ENCODE measurements at places on chromosomes 7 and 10.

GRCh38 chr10:101096378-101096777 lies 34.6 kb downstream of the KAZALD1 start:
- no peak for DNase-seq

GRCh38 chr10:51066231-51066630 lies 8.1 kb upstream of the PRKG1 start:
- DNase-seq = no peak

- DNase-seq = no peak
Observed at GRCh38 chr10:60896033-60896432, 48.0 kb downstream of the RHOBTB1 start.

- no peak for DNase-seq
Observed at GRCh38 chr10:30705625-30706149, 76.1 kb upstream of the LYZL2 start.

DNA sequence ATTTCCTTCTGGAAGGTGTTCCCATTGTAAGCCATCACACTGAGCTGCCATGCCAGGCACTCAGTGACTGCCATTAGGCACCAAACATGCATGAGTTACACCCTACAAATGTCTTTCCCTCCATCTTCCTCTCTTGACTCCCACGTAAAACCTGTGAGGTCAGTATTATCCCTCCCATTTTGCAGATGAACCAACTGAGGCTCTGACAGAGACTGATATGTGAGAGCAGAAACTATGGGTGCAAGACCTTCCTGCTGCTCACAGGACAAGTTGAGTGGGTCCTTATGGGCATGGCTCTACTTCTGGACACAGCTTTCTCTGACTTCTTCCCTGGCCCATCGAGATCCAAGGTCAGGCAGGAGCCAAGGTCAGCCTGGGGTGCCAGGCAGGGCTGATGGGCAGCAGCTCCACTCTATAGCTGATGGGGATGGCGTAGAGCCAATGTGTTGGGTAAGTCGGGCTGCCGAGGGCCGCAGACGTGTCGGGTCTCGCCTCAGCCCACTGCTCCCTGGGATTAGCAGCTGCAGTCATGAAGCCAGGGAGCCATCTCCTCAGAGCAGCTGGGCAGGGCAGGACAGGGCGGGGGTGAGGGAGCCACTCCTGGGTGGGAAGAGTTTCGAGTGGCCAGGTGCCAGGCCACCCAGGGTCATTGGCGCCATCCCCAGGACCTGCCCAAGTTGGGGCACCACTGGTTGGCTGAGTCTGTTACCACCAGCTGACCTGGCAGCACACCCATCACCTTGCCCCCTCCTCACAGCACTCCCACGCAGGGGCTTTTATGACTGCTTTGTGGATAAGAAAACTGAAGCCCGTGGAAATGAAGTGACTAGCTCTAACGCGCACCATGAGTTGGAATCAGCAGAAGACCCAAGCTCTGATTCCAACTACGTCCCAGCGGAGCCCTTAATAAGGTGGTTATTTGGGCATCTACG lies 117.8 kb upstream of the ZMIZ1 start:
- DNase-seq = no peak

- DNase-seq = no peak
Observed at GRCh38 chr10:7507887-7508726, 97.3 kb upstream of the SFMBT2 start.

DNA sequence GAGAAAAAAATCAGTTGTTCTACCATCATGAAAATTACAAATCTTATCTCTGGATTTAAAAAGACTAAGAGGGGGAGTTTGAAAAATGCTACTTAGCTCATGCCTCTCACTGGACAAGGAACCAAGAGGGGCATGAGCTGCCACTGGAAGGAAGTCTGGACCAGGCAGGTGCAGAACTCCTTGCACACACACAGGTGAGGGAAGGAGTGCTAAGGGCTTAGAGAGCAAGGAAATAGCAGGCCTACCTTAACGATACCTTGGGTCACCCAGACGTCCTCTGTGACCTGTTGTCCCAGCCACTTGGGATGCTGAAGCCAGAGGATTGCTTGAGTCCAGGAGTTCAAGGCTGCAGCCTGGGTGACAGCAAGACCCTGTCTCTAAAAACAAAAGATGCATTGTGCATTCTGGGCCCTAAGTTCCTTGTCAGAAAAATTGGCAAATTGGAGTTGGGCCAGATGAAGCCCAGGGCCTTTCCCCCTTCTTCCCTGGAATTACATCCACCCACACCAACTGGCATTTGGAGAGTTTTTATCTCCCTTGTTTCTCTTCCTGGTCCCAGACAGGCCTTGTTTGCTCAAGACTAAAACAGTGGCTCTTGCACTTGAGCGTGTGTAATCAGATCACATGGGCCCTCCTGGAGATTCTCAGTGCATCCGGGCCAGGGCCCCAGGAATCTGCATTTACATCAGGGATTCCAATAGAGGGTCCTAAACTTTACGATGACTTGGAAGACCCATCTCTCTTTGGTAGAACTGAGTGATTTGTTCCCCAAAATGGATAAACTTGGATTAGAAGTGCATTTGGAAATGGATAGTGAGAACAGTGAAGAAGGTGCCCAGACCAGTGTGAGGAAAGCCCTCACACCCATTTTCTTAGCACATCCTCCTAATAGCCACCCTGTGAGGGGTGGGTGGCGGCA lies 3.0 kb downstream of the DDIT4 start:
- DNase-seq = no peak

DNA sequence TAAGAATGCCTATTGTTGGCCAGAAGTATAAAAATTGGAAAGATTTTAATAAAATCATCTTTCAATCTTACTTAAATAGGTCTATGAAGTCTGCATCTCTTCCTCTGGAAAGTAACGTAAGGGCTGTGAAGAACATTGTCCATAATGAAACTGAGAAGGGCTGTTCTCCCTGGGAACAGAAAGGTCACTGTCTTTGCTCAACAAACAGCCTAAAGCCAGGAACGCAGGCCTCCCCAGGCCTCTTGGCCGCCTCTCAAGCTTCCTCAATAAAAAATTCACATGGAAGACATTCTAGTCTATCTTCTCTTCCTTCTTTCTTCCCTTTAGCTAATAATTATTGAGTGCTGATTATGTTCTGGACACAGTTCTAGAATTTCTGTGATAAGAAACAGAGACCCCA lies 9.1 kb upstream of the IDI2 start:
- DNase-seq = no peak

GRCh38 chr7:70598976-70599375 lies 533.0 kb upstream of the GALNT17 start:
- DNase-seq = no peak

GRCh38 chr7:135938563-135938962 lies 38.6 kb downstream of the MTPN start:
- DNase-seq = no peak

- DNase-seq = peak; percentile 56
Observed at GRCh38 chr10:99859585-99859984, 77.1 kb downstream of the ABCC2 start.

GRCh38 chr10:13528875-13529713 lies at the start of gene BEND7:
Gene BEND7 (minus strand): TSS chr10:13529014. CDS start chr10:13528533, 481 bp downstream.
- peak; percentile 85 for DNase-seq

- no peak for DNase-seq
Observed at GRCh38 chr7:82818171-82818570, 344.5 kb downstream of the PCLO start.

- no peak for DNase-seq
Observed at GRCh38 chr10:62025134-62025794, 123.8 kb downstream of the ARID5B start.

DNA sequence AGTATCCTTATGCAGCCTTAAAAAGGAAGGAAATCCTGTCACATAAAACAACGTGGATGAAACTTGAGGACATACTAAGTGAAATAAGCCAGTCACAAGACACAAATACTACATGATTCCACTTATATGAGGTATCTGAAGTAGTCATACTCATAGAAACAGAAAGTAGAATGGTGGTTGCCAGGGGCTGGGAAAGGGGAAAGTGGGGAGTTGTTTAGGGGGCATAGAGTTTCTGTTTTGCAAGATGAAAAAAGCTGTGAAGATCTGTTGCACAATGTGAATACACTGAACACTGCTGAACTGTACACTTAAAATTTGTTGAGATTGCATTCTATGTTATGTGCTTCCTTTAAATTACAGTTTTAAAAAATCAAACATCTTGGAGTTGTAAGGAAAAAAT lies 2.9 kb downstream of the NUP205 start:
- no peak for DNase-seq

- DNase-seq = no peak
Observed at GRCh38 chr7:137960020-137960419, 41.9 kb downstream of the CREB3L2 start.

DNA sequence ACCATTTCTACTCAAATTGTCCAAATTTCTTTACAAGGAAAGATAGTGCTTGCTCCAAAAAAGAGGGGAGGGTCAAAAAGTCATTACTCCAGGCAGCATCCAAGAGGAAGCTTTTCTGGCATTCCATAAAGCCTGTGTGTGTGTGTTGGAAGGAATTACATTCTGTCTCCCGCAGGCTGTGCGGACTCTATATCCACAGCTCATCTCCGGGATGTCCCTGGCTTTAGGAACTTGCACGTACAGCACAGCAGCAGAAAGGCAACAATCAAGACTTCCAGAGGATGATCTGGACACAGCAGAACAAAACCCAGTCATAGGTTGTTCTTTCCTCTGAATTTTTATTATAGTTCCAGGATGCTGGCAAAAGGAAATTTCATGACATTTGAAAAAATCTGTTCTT lies 94.8 kb downstream of the ITIH5 start:
- no peak for DNase-seq

GRCh38 chr7:29322023-29322712 lies 127.6 kb downstream of the CHN2 start:
- no peak for DNase-seq

DNA sequence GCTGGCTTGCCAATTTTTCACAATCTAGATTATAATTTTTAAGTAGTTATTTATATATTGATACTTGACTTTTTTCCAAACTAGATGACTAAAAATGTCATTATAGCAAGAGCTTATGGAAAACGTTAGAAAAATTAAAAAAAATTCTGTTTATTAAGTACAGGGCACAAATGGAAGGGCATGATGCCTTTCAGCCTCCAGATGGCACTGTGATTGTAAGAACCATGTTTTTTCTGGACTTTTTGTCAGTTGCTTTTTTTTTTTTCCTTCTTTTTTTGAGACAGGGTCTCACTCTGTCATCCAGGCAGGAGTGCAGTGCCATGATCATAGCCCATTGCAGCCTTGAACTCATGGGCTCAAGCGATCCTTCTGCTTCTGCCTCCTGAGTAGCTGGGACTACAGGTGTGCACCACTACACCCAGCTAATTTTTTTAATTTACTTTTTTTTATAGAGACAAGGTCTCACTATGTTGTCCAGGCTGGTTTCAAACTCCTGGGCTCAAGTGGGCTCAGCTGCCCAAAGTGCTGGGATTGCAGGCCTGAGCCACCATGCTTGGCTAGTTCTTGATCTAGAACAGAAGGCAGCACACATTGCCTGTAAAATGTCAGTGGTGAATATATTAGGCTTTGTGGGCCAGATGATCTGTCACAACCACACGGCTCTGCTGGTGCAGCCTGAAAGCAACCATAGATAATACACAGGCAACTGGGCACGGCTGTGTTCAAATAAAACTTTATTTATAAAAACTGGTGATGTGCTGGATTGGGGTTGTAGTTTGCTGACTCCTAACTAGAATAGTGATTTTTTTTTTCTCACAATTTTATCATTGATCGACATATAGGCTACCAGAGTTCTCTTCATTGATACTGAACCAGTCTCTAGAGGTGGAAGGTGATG lies 27.4 kb downstream of the UCMA start:
- DNase-seq = peak; percentile 25

- DNase-seq = no peak
Observed at GRCh38 chr10:103355906-103356599, 5.1 kb upstream of the PCGF6 start.

GRCh38 chr7:87344446-87344845 lies 1.0 kb upstream of the CROT start:
- no peak for DNase-seq

GRCh38 chr10:127776816-127777215 lies 39.8 kb downstream of the FOXI2 start:
- DNase-seq = no peak

- DNase-seq = no peak
Observed at GRCh38 chr7:11630355-11630754, 201.6 kb downstream of the THSD7A start.

GRCh38 chr10:34721208-34721840 lies 93.8 kb downstream of the PARD3 start:
- no peak for DNase-seq

- no peak for DNase-seq
Observed at GRCh38 chr7:83640240-83640639, 8.7 kb downstream of the SEMA3E start.

GRCh38 chr10:49396666-49396999 lies 744 bp upstream of the DRGX start:
- DNase-seq = no peak

DNA sequence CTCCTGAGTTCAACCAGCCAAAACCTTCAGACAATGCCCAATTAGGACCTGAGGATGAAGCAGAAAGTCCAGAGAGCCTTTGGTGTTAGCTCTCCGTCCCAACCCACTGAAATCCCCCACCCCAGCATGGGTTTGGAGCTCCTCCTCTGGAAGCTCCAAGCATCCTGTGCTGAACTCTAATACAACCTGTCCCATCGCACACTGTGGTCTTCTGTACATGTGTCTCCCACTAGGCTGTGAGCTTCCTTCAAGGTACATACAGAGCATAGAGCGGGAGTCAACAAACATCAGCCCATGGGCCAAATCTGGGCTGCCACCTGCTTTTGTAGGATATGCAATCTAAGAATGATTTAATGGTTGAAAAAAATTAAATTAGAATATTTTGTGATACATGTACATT lies 166.5 kb downstream of the LSM5 start:
- no peak for DNase-seq

DNA sequence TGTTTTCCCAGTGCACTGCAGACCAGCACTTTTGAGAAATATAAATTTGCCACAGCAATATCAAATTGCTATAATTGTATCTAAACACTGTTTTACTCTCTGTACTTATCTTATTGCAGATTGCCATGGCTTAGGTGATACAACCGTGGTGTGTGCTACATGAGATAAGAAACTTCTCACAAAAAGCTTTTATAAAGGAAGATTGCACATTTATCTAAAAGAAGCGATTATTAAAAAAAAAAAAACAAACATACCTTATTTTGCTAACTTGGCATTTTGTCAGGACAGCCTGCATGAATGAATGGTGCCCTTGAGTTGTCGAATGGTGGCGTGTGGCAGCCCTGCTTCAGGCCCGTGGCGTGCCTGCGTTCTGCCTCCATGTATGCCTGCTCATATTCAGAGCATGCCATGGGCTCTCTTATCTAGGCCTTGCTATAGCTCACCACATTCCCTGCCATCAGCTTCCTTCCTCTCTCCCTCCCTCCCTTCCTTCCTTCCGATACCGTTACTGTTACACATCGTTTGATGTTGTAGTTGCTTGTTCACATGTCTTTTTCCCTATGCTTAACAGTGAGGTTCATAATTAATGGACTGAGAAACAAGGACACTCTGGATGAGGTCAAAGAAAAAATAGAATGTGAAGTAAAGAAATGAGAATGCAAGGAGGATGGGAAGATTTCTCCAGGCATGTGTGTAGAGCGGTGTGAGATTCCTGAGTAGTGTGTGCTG lies 34.9 kb downstream of the PRKAR2B start:
- no peak for DNase-seq

- peak; percentile 37 for DNase-seq
Observed at GRCh38 chr10:804787-805619, 115.5 kb upstream of the DIP2C start.

- DNase-seq = no peak
Observed at GRCh38 chr7:153835103-153835502, 217.1 kb upstream of the DPP6 start.
